ENCODE measurements at places on chromosomes 5 and 9.

- no peak for DNase-seq
Measured at GRCh38 chr5:10793785-10794184, 32.8 kb upstream of the DAP start.

DNA sequence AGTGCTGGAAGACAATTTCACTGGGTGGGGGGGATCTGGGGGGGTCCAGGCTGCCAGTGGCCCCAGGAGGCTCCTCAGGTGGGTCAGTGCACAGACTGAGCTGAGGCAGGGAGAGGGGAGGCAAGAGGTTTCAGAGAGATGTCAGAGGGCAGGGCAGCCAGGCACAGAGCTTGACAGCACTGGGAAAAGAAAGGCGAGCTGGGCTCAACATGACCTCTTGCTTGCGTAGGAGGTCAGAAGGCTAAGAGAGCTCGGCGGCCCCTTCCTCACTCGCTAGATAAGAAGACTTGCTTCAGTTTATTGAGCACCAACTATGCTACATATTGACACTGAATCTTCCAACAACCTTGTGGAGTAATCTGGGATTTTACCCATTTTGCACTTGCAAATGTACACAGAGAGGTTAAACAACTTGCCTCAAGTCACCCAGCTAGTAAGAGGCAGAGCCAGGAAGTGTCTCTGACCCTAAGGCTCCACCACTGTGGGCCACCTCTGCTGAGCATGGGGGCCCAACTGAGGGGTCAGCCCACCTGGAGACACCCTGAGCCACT, 3.5 kb downstream of the PDLIM7 start:
- DNase-seq = no peak

GRCh38 chr5:146068977-146069779, 36.2 kb downstream of the PLAC8L1 start:
- no peak for DNase-seq

- no peak for DNase-seq
Measured at GRCh38 chr5:30959238-30959637, 234.2 kb upstream of the CDH6 start.

DNA sequence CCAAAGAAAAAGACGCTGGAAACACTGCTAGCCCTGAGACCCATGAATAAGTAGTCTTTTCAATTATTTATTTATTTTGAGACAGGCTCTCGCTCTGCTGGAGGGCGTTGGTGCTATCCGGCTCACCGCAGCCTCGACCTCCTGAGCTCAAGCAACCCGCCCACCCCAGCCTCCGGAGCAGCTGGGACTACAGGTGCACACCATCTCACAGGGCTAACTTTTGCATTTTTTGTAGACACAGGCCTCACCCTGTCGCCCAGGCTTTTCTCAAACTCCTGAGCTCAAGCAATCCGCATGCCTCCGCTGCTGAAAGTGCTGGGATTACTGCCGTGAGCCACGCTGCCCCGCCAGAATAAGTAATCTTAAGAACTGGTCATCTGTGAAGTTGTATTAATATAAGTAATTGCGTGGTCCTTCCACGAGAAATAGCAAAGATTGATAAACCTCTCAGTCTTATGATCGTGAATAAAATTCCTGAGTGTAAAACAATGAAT, 1.6 kb downstream of the ANXA2R start:
- DNase-seq = no peak

DNA sequence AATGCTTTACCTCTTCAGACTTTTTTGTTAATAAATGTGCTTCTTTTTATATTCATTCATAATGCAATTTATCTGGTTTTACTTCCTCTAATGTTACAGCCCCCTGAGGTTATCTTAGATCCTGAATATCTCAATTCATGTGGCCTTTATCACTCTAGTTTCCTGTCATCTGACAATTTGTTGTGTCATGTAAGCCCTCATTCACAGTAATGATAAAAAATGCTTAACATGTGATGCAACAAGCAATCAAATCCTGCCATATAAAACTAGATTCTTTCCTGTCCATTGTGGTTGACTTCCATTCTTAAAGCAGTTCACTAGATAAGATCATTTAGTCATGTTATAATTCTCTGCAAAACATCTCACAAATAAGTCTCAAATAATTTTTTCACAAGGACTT, 991.2 kb upstream of the ACO1 start:
- no peak for DNase-seq

GRCh38 chr5:10669983-10670382, 91.1 kb downstream of the DAP start:
- DNase-seq = no peak

DNA sequence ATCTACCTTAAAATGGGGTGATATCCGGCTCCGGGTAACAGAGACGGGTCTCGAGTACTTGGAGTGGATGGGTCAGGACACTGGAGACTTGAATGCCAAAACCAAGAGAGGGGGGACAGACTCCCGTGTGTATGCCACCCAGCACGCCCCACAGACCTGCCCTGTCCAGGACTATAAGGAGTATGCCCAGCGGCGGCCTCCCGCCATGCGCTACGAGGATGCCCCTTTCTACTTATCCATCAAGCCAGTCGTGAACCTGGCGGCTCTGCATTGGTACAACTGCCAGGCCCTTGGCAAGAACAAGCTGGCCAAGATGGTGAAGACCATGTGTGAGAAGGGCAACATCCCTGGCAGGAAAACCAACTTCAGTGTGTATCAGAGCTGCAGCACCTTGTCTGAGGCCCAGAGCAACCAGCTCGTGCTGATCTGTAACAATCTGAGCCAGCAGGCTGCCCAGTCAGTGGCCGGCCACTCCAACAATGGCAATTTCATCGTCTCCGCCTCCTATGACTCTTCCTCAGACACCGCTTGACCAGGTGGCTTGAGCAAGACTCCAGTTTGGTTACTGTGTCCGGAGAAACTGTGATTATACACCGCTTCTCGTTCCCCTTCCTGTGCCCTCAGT, 99.4 kb downstream of the INIP start:
- no peak for DNase-seq

- DNase-seq = no peak
Measured at GRCh38 chr5:92561411-92561959, 1019.5 kb downstream of the NR2F1-AS1 start.

GRCh38 chr9:86262492-86262891, 3.0 kb upstream of the C9orf153 start:
- DNase-seq = no peak

GRCh38 chr9:8349901-8350300, 550.3 kb upstream of the DMAC1 start:
- no peak for DNase-seq

DNA sequence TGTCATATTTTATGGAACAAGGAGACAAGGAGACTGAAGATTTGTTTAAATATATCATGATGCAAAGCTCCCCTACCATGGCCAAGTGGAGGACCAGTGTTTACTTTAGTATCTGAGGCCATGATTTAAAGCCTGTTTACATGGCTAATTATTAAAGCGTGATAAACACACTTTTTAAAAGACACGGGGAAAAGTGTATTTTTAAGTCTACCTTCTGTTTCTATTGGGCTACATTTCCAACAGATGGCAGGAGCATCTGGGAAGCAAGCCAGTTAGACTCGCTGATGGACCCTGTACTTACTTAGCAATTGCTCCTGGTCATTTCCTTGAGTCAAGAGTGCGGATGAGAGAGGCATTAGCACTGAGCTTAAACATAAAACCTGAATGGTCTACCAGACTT, 480.3 kb upstream of the SEMA6A start:
- DNase-seq = no peak

GRCh38 chr5:27316271-27316650, 277.9 kb upstream of the CDH9 start:
- no peak for DNase-seq

- DNase-seq = no peak
Measured at GRCh38 chr5:85732185-85732584, 885.6 kb upstream of the COX7C start.

GRCh38 chr9:32401488-32401887, 17.0 kb downstream of the ACO1 start:
- no peak for DNase-seq

DNA sequence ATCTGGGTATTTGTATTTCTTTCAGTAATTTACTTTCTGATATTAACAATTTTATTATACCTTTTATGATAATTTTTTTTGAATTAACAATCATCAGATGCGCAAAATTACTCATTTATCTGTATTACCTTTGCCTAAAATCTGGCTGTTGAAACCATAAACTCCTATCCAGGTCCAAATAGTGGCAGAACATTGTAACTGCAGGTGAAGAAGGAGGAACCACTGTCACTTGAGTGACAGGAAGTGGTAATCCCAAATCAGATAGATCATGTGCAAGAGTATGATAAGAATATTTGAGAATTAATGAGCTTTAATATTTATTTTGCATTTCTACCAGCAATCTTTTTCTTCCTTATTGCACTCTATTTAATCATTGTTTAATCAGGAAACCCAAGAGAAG, 139.3 kb upstream of the TLE4 start:
- DNase-seq = no peak

GRCh38 chr9:87267251-87268070, 230.2 kb upstream of the DAPK1 start:
- no peak for DNase-seq

GRCh38 chr5:5384660-5385330, 37.7 kb upstream of the ICE1 start:
- no peak for DNase-seq

DNA sequence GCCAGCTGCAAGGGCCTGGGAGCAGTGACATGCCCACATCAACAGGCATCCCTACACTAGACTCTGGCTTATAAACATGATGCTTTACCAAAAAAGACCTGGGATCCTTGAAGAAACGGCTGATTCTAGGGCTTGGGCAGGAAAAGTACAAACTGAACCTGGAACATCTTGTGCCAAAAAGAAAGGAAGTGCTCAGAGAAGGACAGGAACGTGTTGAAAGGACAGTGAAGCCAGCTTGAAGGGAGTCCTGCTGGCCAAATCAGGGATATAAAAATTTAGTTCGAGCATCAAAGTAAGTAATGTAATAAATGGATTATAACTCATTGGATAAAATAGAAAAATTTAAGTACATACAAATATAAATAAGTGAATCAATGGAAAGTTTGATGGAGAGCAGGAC, 58.1 kb downstream of the ALDH7A1 start:
- no peak for DNase-seq

- DNase-seq = no peak
Measured at GRCh38 chr5:123207852-123208251, 118.8 kb downstream of the PRDM6 start.

DNA sequence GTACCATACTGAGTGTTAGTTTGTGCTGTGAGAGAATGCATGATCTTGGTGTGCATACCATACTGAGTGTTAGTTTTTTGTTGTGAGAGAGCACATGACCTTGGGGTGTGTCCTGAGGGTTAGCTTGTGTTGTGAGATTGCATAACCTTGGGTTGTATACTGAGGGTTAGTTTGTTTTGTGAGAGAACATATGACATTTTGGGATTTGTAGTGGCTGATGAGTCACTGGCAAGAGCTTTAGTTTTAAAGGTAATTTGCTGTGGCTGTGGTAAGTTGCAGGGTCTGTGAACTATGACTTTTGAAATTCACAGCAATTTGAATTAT, 1068.3 kb upstream of the EDIL3 start:
- no peak for DNase-seq

GRCh38 chr9:23677446-23677845, 148.6 kb downstream of the ELAVL2 start:
- no peak for DNase-seq

GRCh38 chr5:113047733-113048652, 71.4 kb downstream of the DCP2 start:
- DNase-seq = peak; percentile 71

GRCh38 chr5:79241535-79241979, 5.6 kb downstream of the JMY start:
- no peak for DNase-seq

DNA sequence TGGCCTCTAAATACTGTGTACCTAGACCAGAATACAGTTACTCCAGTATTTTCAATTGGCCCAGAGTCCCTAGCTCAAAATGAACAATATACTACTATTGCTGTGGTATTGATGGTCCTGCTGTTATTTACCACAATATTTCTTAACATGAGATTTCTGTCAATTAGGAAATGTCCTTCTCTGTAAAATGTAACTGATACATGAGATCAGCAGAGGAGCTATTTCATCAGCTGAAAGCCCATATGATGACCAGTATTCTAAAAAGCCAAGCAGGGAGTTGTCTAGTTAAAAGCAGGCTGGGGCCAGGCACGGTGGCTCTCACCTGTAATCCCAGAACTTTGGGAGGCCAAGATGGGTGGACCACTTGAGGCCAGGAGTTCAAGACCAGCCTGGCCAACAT, 187.7 kb upstream of the PTGER4 start:
- no peak for DNase-seq

DNA sequence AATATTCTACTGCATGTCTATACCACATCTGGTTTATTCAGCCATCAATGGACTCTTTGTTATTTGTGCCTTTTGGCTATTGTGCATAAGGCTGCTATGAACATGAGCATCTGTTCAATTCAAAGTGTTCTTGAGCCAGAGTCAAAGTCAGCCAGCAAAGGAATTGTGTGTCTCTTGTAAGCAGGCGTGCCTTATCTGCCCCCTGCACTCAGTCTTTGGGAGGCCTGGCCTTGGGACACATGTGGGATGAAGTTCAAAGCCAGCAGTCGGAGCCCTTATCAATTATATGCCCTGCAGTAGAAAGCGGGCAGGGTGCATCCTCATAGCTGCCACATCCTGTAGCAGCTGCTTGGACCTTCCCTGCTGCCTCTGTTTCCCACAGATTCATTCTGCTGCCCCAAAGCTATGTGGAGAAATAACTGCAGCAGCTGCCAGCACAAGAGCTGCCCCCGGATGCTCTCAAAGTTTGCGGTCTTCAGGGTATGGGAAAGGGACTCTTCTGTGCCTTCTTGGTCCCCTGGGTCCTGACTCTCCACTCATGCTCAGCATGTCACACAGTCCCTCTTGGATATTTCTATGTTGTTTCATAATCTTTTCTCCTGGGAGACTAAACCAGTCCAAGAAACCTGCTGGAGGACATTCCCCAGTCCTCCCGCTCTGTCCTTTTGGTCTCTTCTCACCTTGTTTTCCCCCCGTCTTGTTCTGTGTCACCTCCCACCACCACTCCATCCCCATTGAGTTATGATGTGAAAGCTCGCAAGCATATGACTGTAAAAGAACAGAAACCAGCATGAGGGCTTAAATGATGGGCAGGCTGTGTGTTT, 35.9 kb downstream of the STOM start:
- DNase-seq = no peak

DNA sequence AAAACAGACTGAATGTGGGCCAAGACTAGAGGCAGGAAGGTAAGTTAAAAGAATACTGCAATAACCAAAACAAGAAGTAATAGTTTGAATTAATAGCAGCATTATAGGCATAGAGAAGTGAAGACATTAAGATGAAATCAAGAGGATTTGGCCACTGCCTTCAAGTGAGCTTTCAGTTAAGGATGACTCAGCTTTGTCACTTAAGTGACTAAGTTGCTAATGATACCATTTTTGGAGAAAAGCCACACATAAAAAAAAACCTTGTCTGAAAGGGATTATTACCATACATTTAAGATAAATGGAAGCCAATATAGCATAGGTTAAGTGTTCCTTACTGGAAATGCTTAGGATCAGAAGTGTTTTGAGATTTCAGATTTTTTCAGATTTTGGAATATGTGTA, 57.0 kb downstream of the ECPAS start:
- DNase-seq = no peak

- no peak for DNase-seq
Measured at GRCh38 chr9:31372799-31373587, 1011.5 kb upstream of the ACO1 start.

Data from Ammon's horn (tissue), 1 donor.